ENCODE measurements at places on chromosomes 12 and 14.

DNA sequence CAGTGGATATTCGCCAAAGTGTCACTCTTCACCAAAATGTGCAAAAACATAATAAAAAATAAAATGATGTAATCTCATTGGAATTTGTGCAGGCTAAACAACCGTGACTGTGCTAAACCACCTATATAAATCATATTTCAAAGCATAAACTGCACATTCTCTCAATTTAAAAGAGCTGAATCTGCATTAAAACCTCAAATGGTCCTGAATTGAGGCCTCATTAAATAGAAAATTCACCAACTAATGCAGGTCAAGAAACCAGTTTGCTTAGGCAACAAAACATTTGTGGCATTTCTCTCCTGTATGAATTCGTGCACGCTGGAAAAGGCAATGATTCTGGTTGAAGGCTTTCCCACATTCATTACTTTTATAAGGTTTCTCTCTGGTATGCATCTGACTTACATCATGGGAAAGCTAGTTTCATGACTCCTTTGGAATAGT lies 80.1 kb upstream of the IFNG-AS1 start:
- no peak for DNase-seq

DNA sequence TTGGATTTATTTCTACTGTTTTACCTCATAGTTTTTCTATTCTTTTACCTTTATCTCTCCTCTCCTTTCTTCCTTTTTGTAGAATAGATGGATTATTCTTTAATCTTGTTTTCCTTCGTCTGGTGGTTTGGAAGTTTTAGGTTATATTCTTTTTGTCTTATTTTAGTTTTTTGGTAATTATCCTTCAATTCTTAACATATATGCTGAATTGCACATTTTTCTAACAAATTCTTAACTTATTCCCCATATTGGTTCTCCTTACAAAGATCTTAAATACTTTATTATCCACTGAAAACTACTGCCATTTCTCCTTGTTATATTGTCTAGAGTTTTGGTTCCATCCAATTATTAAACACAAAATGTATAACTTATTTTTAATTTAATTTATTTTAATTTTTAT lies 42.3 kb downstream of the CATSPERB start:
- no peak for DNase-seq

GRCh38 chr12:124548854-124549378 lies 18.5 kb downstream of the NCOR2 start:
- no peak for DNase-seq

DNA sequence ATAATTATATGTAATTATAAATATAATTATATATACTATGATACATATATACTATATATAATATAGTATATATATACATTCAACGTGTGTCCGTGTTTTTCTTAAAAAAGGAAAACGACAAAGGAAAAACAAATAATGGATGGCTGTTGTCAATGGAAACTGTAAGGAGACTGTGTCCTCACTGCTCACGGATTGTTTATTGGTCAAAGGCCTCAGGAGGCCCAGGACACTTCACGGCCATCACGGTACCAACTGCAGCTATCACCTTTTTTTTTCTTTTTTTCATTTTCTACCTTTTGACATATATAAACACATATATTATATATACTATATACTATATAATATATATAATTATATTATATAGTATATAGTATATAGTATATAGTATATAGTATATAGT lies 113.4 kb downstream of the SPTSSA start:
- DNase-seq: no peak

GRCh38 chr14:50832935-50833630 lies 2.1 kb upstream of the NIN start:
- DNase-seq: no peak

All from C1 segment of cervical spinal cord (tissue), 14 donors.